Mammary epithelial cell (primary cell): ENCODE measurements at places on chromosomes 11 and 22.

- no peak for DNase-seq
Observed at GRCh38 chr22:44407987-44408828, 89.8 kb downstream of the RTL6 start.

- no peak for DNase-seq
Observed at GRCh38 chr11:72280037-72280436, 36.1 kb upstream of the PHOX2A start.

DNA sequence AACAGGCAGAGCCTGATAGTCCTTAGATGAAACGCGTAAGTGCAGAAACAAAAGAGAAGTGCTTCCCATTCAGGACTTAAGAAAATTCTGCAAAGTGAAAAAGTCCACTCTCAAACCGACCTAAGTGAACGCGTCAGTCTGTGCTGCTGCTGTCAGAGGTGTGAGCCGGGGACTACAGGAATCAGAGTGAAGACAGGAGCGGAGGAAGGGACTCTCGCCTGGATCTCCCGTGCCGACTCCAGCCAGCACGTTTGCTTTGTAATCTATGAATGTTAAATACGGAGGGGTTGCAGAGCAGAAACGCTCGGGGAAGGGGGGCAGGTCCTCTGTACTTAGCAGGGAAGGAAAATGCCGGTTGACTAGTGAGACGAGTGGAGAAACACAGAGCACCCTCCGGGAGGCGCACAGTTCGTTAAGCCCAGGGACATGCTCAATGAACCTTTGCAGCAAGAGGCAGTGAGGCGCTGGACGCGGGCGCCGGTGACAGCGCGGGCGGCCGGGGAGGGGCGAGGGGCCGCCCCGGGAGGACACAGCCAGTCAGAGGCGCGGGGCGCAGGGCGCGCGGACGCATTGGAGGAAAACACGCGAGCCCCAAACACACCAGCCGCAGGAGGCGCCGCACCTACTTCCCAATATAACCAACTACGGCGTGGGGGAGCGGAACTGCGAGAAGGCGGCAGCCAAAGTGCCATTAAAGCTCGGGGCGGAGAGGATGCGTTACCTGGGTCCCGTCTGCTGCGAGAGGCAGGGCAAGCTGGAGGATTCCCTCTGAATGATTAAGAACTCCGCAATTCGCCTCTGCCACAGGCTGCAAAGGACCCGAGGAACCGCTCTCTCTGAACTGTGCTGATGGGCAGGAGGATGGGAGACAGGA, at the start of gene CNTN5:
TSS of gene CNTN5 (plus strand) at position 598 of the 874 bp plus-strand sequence.
- DNase-seq, result peak; percentile 4

DNA sequence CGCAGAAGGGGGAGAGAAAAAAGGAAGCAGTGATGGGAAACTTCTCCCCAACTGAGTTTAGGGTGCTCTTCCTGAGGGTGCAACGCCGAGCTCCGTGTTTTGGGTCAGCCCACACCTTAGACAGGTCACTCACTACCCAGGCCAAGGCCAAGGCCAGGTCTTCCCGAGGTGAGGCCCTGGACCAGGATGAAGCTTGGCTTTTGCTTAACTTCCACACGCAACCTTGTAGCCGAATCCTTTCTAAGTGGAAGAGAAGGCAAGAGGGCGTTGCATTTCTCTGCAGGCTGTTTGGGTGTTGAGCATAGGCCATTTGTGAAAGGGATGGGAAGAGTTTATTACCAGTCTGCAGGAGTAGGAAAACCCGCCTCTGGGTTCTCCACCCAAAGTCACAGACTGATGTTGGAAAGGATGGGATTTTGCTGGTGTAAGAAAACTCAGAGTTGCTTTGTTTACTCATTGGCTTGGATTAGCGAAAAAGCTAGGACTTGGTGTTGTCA, 1.5 kb downstream of the KREMEN1 start:
- no peak for DNase-seq

DNA sequence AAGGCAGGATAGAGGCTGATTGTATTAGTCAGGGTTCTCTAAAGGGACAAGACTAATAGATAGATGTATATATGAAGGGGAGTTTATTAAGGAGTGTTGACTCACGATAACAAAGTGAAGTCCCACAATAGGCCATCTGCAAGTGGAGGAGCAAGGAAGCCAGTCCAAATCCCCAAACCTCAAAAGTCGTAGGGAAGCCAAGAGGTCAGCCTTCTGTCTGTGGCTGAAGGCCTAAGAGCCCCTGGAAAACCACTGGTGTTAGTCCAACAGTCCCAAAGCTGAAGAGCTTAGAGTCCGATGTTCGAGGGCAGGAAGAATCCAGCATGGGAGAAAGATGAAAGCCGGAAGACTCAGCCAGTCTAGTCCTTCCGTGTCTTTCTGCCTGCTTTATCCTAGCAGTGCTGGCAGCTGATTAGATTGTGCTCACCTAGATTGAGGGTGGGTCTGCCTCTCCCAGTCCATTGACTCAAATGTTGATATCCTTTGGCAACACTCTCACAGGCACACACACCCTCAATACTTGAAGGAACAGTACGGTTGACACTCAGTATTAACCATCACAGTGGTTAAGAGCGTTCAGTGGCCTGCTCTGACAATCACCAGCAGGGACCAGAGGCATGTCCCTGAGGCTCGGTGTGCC, 135.6 kb downstream of the CSNK2A3 start:
- DNase-seq, result no peak

- peak; percentile 33 for DNase-seq
Observed at GRCh38 chr11:61679893-61680621, at the start of gene DAGLA. TSS of gene DAGLA (plus strand) at chr11:61680391. CDS start at chr11:61720156, 39,765 bp downstream.

DNA sequence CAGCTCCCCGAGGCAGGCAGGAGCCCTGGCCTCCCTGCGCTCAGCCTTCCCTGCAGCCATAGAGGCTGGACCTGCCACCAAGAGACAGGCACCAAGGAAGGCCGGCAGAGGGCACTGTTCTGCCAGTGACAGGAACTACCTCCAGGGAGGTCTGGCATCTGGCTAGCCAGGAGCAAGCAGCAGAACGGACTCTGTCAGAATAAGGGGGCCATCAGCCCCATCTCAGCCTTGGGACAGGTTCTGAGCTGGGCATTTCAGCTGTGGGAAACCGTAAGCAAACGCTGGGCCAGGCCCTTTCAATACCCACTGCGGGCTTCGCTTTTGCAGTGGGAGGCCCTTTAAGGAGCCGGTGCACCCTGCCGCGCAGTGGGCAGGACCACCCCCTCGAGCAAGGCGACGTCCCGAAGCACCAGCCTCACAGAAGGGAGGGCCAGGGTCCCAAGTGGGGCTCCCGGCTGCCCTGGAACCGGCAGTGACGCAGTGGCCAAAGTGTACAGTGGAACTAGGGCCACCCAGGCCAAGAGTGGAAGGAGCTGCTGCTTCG, 18.2 kb downstream of the IFT27 start:
- peak; percentile 50 for DNase-seq

- DNase-seq, result no peak
Observed at GRCh38 chr22:38870791-38871359, 1.1 kb downstream of the CBX6 start.

- DNase-seq, result no peak
Observed at GRCh38 chr11:2724104-2724503, 24.3 kb upstream of the KCNQ1OT1 start.

DNA sequence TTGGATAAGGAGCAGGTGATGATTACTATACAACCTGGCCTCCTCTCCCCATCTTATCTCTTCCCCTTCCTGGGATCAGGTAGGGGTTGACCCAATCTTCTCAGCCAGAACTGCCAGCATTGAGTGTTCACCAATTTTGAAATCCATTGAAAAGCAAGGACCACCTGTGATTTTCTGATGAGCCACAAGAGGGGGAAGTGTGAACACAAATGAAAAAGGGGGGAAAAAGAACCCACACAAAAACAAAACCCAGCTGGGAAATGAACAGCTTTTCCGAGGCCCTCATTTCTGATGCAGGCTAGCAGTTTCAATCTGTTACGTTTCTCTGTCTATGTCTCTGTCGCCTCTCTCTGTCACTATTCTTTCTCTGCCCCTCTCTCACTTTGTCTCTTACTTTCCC, 161.9 kb downstream of the INSC start:
- no peak for DNase-seq

DNA sequence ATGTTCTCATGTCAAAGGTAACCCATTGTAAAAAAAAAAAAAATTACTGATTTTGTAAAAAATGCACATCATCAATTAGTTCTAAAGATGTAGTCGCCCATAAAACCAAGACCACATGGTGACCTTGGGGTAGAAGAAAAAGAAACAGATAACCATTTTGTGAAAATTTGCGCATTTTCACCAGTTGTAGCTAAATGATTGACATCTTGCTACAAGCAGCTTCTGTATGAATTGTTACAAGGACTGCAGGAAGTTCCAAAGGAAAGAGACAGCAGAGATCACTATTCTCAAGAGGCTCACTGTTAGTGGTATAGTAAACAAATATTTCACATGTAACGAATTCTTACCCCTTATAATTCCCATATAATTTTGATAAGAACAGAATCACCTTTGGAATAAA, 48.7 kb downstream of the MAML2 start:
- no peak for DNase-seq

DNA sequence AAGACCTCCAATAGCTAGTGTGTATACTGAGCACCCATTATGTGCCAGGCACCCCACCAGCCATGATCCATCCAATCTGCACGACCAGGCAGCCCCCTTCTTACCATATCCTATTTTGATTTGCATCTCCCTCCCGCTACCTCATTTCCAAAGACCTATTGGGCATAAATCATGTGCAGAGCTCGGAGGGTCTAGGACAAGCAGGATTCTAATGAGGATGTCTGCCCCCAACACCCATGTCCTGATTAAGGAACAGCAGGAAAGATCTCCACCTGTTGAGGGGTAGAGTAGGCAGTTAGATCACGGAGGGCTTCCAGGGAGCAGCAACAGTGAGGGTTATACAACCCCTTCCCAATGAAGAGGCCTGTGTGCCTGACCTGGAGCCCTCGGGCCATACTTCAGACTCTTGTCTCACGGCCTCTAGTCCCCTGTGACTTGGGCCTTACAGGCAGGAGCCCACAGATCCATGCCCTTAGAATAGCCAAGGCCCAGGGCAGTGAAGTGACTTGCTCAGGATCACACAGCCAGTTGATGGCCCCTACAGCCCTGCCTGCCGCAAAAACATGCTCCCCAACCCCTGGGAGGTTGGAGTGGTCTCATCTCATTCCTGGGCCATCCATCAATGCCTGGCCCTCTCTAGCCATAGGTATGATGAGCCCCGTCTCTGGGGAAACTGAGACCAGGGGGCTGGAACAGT, 3.5 kb downstream of the RAB3IL1 start:
- DNase-seq, result no peak

- no peak for DNase-seq
Observed at GRCh38 chr11:123431619-123432018, 1.6 kb downstream of the GRAMD1B start.

DNA sequence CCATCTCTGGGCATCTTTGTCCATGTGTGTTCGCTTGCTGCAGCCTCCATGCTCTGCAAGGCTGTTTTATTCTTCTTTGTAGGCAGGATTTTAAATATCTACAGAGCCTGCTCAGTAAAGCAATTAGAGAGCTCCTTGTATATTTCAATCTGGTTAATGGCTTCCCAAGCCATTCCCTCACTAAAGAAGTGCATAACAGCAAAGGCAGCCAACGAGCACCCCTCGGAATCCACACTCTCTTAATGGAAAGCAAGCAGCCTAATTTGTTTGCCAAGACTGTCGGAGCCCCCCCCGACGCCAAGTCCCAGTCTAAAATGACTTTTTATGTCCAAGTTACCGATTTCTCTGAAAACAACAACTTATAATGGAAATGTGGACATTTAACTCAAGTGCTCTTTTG, 123.6 kb downstream of the ARL14EP start:
- DNase-seq, result no peak

DNA sequence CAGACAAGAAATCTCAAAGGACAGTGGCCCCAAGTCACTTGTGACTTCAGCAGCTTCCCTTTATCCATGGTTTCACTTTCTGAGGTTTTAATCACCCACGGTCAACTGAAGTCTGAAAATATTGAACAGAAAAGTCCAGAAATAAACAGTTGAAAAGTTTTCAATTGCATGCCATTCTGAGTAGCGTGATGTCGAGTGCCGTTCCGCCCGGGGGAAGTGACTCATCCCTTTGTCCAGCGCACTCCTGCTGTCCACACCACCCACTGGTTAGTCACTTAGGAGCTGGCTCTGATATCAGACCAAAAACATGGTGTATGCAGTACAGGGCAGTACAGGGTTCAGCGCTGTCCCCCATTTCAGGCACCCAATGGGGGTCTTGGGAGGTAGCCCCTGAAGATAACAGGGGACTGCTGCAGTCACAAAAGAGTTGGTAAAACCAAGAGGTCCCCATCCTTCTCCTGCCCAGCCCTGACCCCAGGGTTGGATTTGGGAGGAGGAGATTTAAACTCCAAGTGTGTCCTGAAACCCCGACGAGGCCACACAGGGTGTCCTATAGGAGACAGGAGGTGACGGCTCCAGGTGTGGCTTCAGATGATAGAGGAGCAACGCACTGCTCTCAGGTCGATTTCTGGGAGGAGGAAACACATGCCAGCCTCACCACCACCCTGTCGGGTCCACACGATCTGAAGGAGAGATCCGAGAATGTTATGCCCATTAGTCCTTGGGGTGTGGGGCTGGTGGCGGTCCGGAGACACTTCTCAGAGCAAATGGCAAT, 390.1 kb downstream of the CTTN start:
- peak; percentile 79 for DNase-seq

GRCh38 chr11:64718084-64718779, 4.8 kb downstream of the NRXN2 start:
- DNase-seq, result no peak

- no peak for DNase-seq
Observed at GRCh38 chr11:34298871-34299270, 58.9 kb downstream of the ABTB2 start.

DNA sequence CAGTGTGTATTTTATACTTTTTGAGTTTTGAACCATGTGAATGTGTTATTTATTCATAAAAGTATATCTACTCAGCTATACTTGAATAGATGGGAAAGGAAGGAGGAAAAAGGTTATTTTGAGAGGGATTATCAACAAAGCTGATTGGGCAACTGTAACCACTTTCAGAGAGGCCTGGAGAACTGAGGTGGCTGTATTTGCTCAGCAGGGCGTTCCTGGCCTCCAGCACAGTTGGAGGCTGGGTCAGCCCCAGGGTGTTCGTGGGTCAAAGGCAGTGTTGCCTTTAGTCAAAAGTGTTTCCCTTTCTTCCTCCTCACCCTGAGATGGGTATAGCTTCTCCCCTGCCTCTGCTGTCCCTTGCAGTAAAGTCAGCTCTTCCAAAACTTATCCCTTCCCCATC, 26.7 kb downstream of the ASCC2 start:
- no peak for DNase-seq

- DNase-seq, result no peak
Observed at GRCh38 chr22:29330753-29331152, 15.3 kb upstream of the RASL10A start.

- no peak for DNase-seq
Observed at GRCh38 chr22:20095521-20095920, 15.5 kb downstream of the DGCR8 start.
